Substantia nigra (tissue), 51 donors: ENCODE measurements at places on chromosomes 4 and X.

DNA sequence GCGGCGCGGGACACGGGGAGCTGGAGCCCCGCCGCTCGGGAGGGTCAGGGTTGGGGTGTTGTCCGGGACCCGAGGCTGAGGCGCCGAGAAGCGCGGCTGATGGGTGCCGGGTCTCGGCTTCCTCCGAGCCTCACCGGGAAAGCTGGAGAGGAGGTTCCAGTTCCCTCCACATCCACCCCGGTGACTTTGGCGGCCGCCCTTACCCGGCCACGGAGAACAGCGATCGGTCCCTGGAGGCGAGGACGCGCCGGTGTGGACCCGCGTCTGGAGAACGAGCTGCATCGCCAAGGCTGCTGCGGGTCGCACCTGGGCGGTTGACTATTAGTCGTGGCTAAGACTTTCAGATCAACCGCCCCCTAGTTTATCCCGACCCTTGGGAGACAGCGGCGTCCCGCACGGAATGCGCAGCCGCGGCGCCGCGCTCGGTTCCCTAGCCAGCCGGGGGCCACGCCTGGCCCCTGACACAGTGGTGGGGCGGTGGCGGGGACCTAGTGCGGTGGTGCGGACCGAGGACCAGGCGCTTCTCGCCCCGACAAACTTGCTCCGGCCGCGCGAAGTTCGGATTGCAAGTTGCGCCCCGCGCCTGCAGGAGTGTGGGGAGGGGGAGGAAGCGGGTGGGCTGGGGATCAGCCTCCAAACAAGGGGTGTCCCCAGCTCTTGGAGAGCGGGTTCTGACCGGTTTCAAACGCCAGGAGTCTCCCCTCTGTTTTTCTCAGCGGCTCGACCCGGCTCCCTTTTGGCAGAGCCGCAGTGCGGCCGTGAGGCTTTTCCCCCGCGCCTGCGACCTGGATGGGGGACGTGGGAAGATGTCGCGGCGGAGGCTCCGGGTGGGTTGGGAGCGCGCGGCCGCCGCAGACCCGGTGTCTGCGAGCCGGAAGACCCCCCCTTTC lies 568 bp downstream of the FHDC1 start:
- no peak for DNase-seq

- DNase-seq: no peak
Measured at GRCh38 chr4:106364282-106364681, 4.3 kb downstream of the GIMD1 start.

DNA sequence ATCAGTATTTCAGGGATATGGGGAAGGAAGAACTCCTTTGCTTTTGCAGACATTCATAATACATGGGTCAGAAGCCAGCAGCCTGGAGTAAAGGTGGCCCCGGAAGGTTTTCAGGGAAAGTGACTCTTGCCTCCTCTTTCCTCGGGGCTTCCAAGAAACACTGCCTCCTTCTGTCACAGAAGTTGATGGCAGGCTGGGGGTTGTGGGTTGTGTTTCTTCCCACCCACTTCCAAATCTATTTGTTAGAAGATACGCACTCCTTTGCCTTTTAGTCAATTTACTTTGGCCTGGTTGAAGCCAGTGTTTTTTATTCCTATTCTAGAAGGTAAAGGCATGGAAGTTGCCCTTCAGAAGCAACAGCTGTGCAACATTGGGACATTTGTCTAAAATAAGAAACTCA lies 19.7 kb downstream of the KIT start:
- no peak for DNase-seq

- DNase-seq: no peak
Measured at GRCh38 chr4:152708796-152709195, 29.0 kb upstream of the TMEM154 start.

GRCh38 chr4:74317616-74318246 lies 9.5 kb downstream of the EPGN start:
- no peak for DNase-seq

DNA sequence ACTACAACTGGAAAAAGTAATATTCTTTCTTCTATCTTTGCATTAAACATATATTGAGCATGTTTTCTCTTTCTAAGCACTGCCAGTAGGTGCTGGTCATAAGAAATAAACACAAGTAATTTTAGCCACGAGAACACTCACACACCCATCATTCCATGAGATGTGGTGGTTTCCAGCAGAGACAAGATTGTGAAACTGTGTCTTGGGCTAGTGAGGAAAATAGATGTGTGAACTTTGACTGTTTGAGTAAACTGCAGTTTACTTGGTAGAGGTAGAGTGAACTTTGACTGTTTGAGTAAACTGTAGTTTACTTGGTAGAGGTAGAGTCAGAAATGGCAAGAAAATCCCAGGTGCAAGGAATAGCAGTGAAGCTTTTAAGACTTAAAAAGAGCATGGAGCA lies 300.9 kb upstream of the HS3ST1 start:
- no peak for DNase-seq

GRCh38 chrX:46819136-46819535 lies 17.7 kb upstream of the RP2 start:
- DNase-seq: no peak

DNA sequence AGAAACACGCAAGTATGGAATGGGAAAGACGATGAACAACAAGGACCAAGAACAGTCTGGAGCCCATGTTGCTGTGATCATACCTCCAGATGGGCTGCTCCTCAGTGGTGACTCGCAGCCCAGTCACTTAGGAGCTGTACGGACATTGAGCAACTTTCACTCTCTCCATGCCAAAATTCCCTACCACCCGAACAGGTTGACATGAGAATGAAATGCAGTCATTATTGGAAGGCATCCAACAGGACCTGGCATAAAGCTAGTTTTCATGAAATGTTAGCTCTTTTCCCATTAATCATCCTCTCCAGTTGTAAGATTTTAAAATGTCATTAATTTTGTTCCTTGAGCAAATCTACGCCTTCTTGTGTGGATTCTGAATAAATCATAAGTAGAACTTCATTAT lies 82.7 kb upstream of the GPM6B start:
- DNase-seq: no peak

DNA sequence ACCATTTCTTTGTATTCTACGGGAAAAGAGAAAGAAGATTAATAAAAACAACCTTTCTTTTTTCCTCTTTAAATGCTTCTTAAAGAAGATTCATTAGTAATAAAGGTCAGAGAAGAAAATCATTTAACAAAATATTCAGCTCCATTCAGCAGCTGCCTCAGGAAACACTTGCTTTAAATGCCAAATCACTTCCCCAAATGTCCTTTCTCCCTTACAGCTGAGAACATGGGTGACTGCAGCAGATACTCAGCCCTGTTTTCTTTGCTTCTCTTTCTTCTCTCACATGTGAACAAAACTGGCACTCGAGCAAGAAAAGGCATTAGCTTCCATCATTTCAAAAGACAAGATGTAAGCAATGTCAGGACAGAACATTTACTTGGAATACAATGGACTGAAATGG lies 120.2 kb downstream of the INPP4B start:
- no peak for DNase-seq

GRCh38 chr4:166957451-166957850 lies 276.8 kb downstream of the SPOCK3 start:
- DNase-seq: no peak

GRCh38 chr4:31086756-31087330 lies 366.7 kb downstream of the PCDH7 start:
- no peak for DNase-seq

DNA sequence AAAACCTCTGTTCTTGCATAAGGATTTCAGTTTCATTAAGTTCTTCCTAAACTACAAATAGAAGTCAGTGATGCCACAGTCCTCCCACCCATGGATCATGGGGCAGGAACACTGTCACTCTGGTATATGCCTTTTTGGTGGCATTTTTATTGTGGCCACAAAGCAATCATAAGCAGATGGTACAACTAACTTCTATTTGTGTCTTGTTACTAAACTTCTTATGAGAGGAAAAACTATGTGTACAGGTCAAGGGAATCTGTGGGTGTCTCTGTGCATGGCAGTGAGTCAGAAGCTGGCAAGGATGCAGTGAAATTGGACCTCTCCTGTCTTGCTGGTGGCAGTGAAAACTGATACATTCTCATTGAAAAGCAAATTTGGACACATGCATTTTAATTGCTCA lies 245.0 kb upstream of the GPC4 start:
- DNase-seq: no peak
